NCI-H187 (cell line): ENCODE measurements at places on chromosomes 12 and 14.

DNA sequence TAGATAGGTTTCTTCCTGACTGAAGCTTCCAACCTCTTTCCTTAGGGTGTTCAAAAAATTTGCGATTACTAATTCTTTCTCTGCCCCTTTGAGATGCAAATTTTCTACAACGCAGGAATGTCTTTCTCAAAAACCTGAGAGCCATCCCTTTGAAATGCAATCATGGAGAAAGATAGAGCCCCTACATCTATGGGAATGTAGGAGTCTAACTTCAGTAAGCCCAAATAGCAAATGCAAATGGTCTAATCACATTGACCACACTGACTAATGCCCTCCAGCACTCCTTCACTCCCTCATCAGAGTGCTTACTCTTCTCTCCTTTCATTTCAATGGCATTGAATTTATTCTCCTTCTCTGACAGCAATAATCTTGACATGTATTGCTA lies 107.1 kb downstream of the SLC6A15 start:
- DNase-seq, result no peak

GRCh38 chr14:33491112-33491511 lies 459.8 kb downstream of the EGLN3 start:
- no peak for DNase-seq

DNA sequence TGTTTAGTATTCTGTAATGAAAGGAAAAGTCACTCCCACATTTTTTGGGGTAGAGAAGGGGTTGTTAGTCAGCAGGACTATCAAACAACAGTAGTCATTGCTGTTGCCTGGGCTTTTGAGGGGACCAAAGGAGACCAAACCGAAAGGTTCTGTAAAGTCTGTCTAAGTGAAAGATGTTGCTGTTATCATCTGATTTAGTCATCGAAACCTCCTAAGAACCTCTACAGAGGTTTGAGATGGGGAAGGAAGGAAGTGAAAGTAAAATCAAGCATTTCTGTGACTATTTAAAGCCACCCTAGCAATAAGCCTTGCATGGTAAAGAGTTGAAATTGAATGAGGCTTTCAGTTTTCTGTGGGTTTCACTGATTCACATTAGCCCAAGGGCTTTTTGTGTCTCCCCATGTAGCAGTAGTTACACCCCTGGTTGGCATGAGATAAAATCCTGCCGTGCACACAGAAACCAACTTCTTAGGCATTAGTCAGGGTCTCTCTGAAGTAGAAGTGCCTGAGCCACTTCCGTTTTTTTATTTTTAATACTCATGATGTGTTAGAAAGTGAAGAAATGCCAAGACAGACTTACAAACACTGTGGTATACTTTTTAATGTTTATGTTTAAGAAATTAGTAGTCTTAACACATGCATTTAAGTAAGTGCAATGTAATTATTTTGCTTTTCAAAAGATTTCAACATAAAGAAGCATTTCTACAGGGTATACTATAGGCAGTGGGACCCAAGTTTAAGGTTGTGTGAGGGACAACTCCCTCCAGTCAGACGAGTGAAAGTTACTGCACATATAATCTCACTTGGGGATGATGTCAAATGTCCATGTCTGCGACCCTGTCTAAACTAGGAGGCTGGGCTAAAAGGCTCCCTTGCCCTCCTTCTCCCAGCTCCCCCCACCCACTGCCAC lies 50.4 kb downstream of the DYRK2 start:
- no peak for DNase-seq

- DNase-seq, result no peak
These were observed 102.3 kb upstream of the BCAT1 start for GRCh38 chr12:25051171-25051570.

- no peak for DNase-seq
These were observed 1400.9 kb upstream of the FLRT2 start for GRCh38 chr14:84129007-84129406.
